ENCODE measurements at places on chromosomes 1 and 21.

DNA sequence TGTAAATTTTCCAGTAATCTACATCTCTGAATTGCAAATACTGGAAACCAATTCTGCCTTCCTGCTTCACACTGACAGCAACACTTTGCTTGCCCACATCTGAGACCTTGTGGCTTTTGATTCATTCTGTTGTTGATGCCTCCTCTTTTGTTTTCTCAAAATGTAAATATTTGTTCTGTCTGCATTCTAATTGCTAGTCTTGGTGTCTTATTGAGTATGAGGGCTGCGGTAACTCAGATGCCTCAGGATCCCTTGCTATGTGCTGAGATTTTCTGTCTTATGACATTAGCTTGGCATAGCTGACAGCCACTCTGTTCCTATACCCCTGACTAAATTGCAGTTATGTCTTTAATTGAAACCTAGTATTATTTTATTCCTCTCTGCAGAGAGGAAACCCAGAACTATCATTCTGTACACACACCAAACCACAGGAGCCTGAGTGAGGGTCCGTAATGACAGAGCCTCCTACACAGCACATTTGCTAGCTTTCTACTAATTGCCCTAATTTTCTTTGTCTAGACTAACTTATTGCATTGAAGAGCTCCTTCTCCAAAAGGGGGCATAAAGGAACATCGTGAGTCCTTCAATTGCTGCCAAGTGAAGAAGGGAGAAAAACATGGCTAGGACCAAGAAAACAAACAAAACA, 72.1 kb downstream of the GREM2 start:
- DNase-seq, result no peak

DNA sequence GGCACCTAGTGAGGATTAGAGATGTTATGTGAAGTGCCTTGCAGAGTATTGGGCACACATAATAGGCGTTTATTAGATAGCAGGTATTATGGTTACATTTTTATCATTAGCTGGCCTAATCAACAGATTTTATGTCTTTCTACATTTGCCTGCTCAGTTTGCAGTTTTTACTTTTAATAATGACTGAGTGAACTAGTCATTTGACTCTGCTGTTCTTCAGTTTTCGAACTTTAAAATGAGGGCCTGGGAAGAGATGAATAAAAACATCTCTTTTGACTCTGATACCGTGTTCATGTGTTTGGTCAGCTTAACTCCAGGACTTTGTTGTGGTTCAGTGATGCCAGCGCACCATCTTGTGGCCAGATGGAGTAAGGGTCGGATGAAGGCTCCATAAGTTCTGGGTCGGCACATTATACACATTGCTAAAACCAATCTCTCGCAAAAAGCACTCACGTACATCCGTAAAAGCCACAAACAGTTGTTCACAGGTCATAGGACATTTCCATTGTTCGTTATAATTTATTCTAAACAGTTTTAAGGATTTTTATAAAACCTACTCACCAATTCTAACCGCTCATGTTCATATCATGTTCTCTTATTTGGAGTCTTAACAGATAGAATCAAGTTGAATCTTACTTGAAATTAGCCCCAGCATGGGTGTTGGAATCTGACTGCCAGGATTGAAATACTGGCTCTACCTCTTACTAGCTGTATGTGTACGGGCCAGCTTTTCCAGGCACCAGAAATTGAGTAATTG, 78.4 kb upstream of the GPR88 start:
- peak; percentile 48 for DNase-seq

DNA sequence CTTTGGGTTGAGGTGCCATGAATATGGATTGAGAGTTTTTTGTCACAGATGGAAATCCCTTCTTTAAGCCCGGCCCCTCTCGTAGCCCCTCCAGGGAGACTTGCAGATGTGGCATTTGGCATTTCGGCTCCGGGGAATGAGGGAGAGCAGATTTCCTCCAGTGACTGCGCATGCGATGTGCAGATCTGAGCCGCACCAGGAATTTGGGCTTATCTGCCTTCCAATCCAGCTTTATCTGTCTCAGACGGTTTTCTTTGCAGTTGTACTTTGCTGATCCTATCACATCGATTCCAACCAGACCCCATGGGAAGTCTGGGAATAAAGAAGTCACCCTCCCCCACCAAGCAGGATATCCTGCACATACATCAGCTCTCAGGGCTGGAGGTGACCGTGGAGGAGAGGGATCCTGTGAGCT, 11.7 kb downstream of the KIF26B start:
- DNase-seq, result no peak

DNA sequence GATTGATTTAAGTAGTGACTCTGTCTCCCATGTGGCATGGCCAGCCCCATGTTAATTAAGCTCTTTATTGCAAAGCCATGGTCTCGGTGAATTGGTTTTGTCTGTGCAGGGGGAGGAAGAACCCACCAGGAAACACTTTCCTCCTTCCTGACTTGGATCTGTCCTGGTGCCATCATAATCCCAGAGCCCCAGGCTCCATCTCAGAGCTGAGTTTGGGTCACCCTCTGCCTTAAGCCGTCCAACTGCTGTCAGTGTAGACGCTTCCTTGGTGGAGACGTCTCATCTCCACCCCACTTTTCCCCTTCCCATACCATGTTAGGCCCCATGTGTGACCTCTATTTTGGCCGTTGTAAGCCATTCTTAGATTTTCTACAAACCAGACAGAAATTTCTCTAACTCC, 36.0 kb upstream of the COL6A2 start:
- no peak for DNase-seq

DNA sequence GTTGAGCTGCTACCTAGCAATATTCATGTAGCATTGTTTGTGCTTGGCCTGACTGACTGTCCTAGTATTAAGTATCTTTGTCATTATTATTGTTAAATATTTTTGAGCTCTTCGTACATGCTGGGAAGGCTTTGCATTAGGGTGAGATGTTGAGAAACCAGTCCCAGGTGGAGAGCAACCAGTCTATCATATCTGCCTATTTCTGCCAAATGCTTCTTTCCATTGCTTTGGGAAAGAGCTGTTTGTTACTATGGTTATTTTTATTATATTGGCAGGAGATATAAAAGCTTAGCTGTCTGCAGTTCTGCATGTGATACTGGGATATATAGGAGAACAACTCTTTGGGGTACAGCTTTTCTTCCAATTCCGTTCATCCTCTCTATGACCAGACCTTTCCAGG, 85.1 kb downstream of the CLDN17 start:
- DNase-seq, result no peak

- DNase-seq, result no peak
These were observed 274.8 kb upstream of the LYPLAL1 start for GRCh38 chr1:218898921-218899320.

GRCh38 chr1:182713492-182713891, 29.1 kb upstream of the RGS8 start:
- no peak for DNase-seq

DNA sequence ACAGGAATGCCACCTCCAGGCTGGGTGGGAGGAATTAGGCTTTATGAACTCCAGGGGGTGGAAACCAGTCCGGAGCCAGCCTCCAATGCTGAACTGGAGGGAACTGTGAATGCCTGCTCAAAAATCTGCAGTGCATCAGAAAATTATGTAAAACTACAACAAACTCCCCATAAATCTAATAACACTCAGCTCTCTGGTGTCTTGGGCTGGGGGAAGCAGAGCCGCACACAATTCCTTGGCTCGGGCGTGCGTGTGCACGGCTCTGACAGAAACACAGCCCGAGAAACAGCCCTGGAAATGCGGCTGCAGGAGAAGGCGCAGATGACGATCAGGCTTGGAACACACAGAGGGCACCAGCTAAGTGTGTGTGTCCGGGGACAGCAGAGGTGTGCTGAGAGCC, 127.6 kb upstream of the VAMP3 start:
- peak; percentile 26 for DNase-seq

GRCh38 chr1:66373157-66373591, 160.8 kb upstream of the SGIP1 start:
- DNase-seq, result no peak

DNA sequence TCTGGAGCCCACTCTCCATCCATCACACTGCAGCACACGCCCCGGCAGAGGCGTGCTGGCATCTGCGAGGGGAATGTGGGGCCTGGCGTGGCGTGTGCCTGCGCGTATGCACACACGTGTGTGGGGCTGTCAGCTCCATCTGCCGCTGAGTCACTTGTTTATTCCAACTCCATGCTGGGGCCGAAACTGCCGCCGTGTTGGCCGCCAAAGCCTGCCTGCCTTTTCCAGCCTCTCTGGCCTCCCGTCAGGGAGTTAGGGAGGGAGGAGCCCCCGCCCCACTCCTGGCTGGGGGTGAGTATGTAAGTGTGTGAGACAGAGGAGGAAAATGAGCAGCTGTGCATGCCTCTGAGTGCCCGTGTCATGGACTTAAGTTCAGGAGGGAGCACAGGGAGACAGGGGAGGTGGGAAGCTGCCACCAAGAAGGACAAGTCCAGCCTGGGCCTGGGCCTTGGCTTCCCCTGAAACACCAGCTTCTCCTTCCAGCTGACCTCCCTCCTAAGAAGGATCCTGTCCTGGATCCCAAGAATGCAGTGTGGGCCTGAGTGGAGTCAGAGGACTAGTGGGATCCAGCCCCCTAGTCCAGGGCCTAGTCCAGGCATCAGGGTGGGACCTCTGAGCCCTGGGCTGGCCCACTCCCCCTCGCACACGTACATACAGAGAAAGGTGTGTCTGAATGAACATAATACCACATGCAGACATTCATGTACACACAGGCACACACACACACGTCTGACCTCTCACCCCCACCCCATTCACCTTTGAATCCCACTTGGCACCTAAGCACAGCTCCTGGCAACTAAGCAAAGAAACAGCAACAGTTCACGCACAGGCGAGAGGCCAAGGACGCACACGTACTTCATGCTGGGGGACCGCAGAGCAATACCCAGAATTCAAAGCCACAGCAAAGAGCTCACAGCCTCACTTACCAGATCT, 24.7 kb downstream of the MEF2D start:
- DNase-seq, result no peak

DNA sequence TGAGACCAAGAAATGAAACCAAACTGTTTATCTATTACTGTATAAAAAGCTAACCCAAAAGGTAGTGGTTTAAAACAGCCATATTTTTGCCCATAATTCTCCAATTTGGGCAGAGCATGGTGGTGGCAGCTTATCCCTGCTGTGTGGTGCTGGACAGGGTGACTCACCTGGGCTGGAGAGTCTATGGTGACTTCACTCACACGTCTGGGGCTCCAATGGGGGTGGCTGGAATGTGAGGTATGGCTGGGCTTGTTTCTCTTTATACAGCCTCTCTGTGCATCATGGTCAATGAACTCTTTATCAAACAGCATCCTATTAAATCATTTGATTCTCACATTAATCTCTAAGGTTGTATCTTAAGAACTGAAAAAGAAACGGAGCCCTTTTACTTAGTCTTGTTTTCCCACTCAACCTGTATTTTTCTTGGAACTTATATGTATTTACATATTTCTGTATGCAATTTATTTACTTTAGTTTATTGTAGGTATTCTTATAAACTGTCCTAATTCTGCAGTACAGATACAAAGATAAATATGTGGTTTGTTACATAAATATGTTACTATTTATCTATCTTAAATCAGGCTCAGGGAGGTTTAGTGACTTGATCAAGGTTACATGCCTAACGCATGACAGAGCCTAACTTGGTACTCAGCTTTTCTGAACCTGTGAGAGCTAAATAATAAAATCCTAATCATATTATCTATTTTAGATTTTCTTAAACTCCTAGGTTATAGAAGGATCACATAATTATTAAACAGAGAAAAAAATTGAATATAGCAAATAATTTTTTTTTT, 37.5 kb upstream of the WLS start:
- no peak for DNase-seq

DNA sequence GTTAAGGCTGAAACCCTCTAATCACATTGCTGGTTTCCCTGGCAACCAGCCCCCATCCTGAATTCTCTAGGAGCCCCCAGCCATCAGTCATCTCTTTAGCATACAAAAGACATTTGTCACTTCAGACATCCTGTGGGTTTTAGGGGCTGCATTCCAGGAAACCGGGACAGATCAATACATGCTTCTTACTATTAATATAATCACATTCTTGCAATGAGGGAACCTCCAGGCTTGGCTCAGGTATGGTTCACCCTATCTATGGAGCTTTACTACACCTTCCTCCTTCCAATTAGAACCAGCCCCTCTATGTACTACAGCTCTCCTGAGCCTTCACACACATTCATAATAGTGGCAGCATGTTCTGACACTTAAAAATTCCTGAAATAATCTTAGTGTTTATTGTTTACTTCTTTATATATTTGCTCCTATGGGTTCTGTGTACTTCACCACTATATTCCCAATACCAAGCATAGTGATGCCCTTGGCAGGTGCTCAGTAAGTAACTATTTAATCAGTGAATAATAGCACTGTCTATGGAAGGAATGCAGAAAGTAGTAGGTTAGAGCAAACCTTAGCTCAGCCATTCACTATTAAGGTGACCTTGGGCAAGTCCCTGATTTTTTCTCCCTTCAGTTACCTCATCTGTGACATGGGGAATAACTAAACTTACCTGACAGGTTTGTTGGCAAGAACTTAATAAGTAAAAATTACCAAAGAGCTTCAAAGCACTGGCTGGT, 59.6 kb downstream of the ZNF678 start:
- no peak for DNase-seq

DNA sequence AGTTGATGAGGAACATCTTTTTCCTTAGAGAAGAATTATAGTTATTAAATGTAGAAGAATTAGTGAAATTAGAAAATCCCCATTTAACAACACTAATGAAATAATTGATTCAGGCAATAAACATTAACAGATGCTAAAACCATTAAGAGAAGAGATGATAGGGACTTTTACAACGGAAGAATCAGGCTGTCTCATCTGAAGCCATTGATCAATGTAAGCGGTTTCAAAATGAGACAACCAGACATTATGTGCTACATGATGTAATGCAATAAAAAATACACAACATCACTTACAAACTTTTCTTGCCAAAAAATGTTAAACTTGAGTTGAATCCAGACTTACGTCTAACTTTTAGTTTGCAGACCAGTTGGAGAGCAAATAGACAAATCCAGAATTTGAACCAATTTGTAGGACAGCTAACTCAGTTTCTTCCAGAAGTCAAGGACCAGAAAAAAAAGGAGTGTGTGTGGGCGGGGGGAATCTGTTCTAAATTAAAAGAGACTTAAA, 165.4 kb upstream of the DPT start:
- DNase-seq, result no peak

- no peak for DNase-seq
These were observed 433.1 kb upstream of the KAZN start for GRCh38 chr1:14165371-14165801.

DNA sequence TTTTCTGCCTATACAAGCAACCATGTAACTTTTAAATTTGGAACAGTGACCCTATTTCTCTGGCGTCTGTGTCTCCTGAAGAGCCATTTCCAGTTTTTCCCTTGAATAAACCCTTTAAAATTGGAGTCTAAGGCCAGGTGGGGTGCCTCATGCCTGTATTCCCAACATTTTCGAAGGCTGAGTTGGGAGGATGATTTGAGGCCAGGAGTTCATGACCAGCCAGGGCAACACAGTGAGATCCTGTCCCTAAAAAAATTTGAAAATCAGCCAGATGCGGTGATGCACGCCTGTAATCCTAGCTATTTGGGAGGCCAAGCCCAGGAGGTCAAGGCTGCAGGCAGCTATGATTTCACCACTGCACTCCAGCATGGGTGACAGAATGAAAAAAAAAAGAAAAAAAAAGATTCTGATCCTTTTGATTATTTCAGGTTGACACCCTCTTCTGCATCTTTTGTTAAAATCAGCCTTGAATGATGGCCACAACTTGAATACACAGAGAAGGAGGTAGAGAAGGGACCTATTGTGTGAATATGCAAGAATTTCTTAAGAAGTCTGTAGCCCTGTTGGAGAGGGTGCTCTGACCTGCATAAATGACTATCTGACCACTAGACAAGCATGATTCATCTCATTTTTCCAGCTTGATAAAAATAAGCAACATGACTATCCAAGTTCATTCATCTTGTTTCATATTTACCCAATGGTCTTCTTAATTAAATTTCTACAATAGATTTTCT, 40.2 kb upstream of the PARP1 start:
- no peak for DNase-seq

GRCh38 chr1:65207317-65207716, 59.3 kb downstream of the AK4 start:
- no peak for DNase-seq

Measured in fibroblast of skin of left biceps (primary cell).